ENCODE measurements at places on chromosomes 11 and 22. TPM values are rescaled to one million over a fixed set of nuclear protein-coding genes. Genes with fewer than 3 reads are reported as not detected.

DNA sequence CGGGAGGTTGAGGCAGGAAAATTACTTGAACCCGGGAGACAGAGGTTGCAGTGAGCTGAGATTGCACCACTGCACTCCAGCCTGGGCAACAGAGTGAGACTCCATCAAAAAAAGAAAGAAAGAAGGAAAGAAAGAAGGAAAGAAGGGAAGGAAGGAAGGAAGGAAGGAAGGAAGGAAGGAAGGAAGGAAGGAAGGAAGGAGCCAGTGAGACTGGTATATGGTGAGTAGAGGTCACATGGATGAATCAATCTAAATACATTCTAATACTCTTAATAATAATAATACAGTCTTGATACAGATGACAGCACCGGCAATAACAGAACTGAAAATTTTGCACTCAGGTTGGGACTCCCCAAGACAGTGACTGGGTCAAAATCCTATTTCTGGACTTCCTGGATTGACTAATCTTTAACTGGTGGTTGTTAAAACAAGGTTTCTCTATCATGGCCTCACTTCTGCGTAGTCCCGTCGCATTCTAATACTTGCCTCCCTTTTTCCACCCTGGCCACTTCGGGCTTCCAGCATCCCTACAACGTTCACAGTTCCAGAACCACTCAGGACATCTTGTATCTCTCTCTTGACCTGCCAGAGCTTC lies 53.5 kb upstream of the EIF3M start:
- no peaks in the 10 kb centered on the region for H3K27me3 ChIP-seq
- no peak for DNase-seq
- no peak overlapping the region for H3K27ac ChIP-seq
- no peak overlapping the region for H3K4me3 ChIP-seq

DNA sequence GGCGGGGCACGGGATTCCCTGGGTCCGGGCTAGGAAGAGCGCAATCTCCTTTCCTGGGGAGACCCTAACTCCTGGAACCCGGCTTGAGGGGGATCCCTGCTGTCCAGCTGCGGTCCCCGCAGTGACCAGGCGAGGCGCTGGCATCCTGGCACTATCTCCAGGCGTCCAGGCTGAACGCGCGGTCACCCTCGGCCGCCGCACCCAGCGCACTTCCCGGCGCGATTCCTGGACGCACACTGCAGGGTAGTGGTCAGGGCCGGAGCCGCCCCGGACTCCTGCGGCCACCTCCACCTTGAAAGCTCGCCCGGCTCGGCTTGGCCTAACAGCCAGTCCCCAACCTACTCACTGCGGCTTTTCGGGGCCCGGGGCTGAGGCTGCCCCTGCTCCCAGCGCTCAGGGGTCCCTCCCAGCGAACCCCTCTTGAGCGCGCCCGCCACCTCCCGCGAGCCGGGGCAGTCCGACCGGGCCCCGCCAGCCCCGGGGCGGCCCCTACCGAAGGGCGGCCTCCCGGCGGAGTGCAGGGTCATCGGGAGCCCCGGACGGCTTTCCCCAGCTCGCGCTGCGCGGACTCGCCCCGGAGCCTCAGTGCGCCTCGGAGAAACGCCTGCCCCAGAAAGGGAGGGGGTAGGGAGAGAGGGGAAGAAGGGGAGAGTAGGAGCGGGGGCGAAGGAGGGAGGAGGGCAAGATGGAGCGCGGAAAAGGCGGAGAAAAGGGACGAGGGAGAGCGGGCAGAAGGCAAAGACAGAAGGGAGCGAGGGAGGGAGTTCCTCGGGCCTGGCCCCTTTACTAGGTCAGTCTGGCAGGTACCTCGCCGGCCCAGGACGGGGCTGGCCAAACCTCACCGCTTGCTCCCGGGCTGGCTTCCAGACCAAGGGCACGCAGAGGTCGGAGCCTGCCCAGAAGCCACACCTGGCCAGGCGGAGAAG lies 1.0 kb downstream of the POU2AF3 start:
- no peaks in the 10 kb centered on the region for H3K27me3 ChIP-seq
- H3K4me1 ChIP-seq, result peaks cover 6% of the 10 kb centered on the region
- no peaks in the 10 kb centered on the region for H3K36me3 ChIP-seq
- peak; percentile 69 for DNase-seq
- H3K27ac ChIP-seq, result no peak overlapping the region
- H3K4me3 ChIP-seq, result peak overlapping the region; percentile 37

- no peaks in the 10 kb centered on the region for H3K36me3 ChIP-seq
- H3K27me3 ChIP-seq, result no peaks in the 10 kb centered on the region
- no peak overlapping the region for H3K27ac ChIP-seq
- no peak overlapping the region for H3K4me3 ChIP-seq
Measured at GRCh38 chr11:113518716-113519495, 43.7 kb upstream of the DRD2 start.

Gene UPK3A
- not detected for total RNA-seq

DNA sequence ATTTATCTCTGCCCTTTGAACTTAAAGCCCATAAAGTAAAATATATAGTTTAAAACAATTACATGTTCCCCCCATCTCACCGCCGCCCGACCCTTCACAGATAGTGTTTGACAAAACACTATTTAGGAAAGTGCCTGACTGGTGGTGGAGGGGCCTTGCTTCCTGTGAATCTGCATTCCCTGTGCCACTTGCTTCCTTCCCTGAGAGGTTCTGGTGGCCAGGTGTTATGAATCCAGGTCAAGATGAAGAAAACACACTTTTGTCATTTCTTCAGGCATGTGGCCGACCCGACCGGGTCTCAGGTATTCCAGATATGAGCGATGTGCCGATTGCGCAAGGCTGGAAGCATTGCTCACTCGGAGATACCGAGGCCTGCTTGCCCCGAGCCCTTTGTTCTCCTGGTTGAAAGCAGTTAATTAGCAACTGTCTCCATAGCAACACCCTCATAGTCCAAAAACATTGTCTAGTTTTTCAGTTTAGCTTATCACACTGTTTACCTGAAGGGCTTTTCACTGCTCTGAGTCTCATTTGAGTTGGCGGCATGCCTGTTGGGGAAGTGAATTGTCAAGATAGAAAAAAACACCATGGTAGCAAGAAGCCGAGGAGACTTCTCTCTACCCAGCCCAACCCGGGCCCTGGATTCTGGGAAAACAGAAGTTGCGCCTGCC lies 128.3 kb downstream of the TEAD1 start:
- H3K4me3 ChIP-seq, result no peak overlapping the region
- H3K4me1 ChIP-seq, result no peaks in the 10 kb centered on the region
- no peaks in the 10 kb centered on the region for H3K36me3 ChIP-seq
- no peaks in the 10 kb centered on the region for H3K27me3 ChIP-seq

DNA sequence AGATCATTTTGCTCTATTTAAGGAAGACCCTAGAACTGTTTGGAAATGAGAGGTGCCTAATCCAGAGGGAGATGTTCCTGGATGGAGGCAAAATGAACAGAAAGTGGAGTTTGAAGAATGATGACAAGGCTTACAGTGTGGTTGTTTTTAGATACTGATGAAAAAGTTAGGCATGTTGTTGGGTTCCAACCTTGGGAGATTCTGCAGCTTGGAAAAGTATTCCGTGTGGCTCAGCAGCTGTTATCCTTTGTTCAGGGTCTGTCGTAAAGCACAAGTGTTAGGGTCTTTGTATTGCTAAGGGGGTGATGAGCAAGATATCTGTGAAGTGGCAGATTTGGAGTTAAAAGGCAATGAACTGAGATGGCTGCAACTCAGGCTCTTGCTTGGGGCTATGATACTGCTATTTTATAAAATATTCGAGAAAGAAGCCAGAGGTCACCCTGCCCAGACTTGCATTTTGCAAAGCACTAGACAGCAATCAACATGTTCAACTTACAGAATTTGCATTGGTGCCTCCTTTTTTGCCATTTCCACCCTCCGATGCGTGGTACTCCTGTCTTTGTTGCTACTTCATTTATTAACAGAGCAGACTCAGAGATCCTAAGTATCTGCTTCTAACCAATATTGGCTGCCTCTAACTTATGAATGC lies 45.3 kb upstream of the POGLUT3 start:
- no peaks in the 10 kb centered on the region for H3K27me3 ChIP-seq
- H3K36me3 ChIP-seq, result no peaks in the 10 kb centered on the region
- no peak for DNase-seq
- H3K4me3 ChIP-seq, result no peak overlapping the region

Measured in adrenal gland (tissue), 19 donors.